WTC11 (cell line): ENCODE measurements at places on chromosomes 1 and 21. TPM values are rescaled to one million over a fixed set of nuclear protein-coding genes. Genes with fewer than 3 reads are reported as not detected.

DNA sequence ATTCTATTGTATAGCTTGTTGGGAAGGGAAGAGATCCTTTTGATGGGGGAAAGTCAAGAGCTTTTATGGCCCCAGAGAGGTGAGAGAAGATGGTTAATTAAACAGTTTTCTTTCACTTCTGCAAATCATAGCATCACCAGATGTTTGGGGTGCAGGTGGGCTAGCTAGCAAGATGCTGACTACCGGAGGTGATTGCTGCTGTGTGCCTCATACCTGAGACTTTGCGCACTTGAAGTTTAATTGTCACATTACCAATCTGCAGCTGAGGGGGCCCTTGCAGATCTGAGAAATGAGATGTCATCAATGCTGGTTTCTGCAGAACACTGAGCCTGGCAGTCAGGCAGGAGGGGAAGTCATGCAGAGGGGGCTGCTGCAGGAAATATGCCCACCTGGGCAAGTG is 73.9 kb downstream of the SNRPE start:
- DNase-seq, result no peak

GRCh38 chr21:39451332-39452206 is at the start of gene SH3BGR:
SH3BGR (plus strand) TSS chr21:39451970; CDS start chr21:39452097, 127 bp downstream.
- peak; percentile 70 for DNase-seq

GRCh38 chr1:79524126-79524525 is 517.6 kb upstream of the ADGRL4 start:
- DNase-seq, result no peak

- DNase-seq, result peak; percentile 68
These were observed 58.5 kb upstream of the ACTL8 start for GRCh38 chr1:17696417-17697301.

DNA sequence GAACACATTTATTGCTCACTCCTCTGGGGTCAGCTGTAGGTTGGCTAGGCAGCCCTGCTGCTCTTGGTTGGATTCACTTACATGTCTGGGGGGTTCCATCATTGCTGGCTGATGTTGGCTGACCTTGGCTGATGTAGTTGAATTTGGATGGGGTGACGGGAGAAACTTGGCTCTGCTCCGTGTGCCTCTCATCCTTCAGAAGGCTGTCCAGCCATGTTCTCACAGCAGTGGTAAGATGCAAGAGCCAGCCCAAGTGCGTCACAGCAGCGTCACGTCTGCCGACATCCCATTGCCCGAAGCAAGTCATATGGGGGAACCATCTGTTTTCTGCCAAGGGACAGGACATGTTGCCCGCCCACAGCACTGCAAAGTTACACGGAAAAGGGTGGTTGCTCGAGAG is 613.5 kb downstream of the MATN1 start:
- no peak for DNase-seq

GRCh38 chr1:7408771-7409150 is 362.3 kb upstream of the VAMP3 start:
- no peak for DNase-seq

DNA sequence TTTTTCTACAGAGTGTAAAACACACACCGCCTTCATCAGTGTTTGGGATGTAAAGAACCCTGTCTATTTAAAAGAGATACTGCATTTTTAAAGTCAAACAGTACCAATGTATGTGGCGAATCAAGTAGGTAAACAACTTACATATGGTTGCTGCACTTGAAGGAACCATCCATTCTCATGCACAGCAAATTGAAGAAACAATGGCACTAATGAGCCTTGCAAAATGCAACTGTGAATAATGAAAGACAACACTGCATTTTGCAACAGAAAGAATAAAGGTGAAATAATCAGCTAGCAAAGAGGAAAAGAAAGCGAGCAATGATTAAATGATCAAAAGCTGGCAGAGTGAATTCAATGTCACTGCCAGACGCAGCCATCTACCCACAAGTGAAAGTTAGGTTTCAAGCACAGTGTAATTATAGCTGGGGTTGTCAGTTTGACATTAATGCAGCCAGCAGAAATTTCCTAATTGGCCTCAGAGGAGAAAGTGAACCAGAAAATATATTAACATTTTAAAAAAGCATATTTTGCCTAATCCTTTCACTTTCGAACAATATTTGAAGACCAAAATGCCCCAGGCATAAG is 10.9 kb upstream of the BARHL2 start:
- DNase-seq, result no peak

DNA sequence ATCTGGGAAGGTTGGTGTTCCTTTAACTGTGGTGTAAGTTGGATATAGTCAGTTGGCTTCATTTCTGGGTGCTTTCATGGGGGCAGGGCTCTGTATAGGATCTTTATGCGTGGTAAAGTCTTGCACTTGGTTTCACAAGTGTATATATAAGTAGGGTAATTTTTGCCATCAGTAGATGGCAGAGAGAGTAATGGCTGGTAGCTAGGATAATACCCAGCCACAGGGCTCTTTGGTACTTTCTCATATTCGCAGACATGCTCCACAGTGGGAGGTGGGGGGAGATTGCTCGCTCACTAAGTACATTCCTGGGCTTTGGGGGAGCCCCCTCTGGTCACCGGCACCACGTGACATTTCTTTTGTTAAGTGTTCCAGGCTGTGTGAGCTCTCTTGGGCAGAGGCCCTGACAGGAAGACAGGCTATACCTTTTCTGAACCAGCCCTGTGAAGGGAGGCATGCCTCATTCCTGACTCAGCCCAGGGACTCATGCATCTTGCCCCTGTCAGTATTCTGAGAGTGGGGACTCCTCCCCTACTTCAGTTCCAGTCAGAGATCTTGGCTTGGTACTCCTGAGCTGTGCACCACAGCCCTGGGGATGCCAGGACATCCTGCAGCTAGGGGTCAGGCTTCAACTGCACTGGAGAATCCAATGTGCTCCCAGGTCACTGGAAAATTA is 37.6 kb downstream of the FCRL2 start:
- peak; percentile 24 for DNase-seq

DNA sequence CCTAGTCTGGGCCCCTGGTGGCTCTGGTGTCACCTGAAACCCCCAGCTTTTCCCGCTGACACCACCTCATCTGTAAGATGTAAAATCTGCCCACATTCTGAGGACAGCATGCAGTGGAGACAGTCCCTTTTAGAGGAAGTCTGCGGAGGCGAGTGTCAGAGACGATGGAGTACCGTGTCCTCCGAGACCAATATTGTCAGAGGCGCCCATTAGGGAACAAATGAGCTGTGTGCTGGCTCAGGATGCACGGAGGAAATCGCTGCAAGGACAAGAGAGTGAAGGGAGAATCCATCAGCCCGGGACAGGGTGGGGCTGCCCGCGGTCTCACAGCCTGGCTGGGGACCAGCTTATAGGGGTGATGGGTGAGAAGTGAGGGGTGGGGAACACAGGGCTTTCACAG is 214.8 kb downstream of the MATN1 start:
- no peak for DNase-seq

DNA sequence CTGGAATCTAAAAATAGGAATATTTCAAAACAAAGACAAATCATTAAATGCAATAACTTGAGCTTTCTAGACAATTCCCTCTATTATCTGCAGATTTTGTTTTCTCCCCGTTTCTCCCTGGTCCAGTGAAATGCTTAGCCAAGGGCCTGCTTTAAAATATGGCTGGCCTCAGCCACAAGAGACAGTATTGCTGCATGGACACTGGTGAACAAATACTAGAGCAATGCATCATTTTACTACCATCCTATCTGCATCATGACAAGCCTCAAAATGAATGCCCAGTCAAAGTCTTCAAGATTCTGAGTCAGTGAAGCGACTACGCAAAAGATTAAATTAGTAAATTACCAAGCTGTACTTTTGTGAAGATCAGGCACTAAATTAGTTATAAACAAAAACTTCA is 80.5 kb downstream of the ENAH start:
- no peak for DNase-seq

- DNase-seq, result no peak
These were observed 1.5 kb upstream of the CLDN17 start for GRCh38 chr21:30168086-30168485.

GPR153 gene
- total RNA-seq, result 13.4 to 14.8 TPM (median 14.6 TPM) in 3 replicates
